HL-60 (cell line): ENCODE measurements at places on chromosomes 3 and 15.

- DNase-seq: no peak
Observed at GRCh38 chr3:47664519-47664918, 85.9 kb upstream of the CSPG5 start.

DNA sequence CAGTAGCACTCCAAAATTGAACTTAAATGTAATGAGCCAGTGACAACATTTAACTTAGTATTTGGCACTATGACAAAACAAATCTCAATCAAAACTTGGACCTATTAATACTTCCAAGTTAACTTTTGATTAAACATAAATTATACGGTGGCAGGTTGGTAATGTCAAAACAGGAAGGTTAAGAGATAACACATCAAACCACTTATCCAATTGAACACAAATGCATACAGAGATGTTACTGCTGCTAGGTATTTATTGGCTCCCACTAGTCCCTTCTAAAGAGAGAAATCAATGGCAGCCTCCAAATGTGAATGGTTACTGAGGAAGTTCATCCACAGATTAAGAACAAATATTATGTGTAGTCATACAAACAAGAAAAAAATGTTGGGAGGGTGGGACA is 1.8 kb downstream of the GSK3B start:
- DNase-seq: no peak

DNA sequence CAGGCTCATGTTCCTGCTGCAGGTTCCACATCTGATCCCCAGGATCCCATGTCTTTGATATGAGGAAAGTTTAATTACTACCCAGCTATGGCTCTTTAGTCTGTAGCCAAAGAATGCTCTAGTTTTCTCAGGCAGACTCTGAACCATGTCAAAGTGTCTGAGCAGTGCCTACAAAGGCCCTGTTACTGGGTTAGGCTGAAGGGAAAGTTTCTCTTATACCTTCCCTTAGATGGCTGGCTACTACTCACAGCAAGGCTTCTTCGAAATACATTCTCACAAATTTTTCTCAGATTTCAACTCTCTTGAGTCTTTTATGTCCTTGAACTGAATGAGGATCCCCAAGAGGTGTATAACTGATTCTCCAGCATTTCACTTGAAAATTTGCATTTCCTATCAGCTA is 102.4 kb downstream of the NR1D2 start:
- no peak for DNase-seq

GRCh38 chr15:70502529-70502928 is 260.8 kb downstream of the UACA start:
- DNase-seq: no peak

GRCh38 chr3:125643172-125643571 is 47.9 kb upstream of the OSBPL11 start:
- DNase-seq: no peak

DNA sequence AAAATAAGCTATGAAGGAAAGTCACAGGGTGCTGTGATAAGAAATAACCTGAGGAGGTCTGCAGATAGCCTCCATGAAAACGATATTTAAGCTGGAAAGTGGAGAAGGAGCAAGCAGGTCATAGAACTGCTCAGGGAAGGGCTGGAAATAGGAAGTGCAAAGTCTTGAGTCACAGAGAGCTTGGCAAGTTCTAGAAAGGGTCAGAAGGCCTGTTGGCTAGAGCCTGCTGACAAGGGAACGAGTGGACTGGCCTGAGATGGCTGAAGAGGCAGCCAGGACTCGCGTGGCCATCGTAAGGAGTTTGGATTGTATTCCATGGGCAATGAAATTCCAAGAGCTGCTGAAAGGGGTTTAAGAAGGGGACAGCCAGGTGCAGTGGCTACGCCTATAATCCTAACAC is 64.7 kb upstream of the IL12A start:
- DNase-seq: no peak

DNA sequence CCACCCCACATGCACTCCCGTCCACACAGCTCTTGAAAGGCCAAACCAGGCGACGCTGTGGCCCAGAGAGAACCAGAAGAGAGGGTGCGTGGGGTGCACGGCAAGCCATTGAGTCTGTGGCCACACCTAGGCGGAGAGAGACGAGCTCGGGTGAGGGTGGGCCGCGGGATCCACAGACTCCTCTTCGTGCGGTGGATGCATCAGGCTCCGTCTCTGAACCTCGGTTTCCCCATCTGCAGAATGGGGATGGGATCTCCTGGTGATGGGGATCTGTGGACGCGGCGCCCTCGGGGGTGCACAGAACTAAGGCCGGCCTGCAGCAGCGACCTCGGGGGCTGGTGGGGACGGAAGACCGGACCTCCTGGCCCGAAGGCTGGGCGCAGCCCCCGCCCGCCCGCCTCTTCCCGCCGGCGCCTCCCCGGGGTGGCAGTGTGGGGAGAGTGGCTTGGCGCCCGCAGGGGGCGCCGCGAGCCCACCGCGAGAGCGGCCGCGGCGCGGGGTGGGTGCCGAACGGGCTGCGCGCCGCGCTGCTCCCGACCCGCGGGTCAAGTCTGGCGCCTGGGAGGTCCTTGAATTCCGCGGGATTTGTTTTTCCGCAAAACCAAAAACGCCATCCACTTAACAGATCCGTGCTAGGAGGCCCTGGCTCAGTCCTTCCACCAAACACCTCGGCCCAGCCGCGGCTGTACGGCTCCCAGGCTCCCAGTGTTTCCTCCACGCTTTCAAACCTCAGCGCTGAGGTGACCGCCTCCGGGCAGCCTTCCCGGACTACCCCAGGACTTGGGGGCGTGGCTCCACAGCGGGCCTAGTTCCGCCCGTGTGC is 13.2 kb upstream of the ADPGK start:
- DNase-seq: peak; percentile 16
